ENCODE measurements at places on chromosomes 2 and 18.

- no peak for DNase-seq
These were observed 48.7 kb upstream of the MSH2 start for GRCh38 chr2:47354013-47354847.

DNA sequence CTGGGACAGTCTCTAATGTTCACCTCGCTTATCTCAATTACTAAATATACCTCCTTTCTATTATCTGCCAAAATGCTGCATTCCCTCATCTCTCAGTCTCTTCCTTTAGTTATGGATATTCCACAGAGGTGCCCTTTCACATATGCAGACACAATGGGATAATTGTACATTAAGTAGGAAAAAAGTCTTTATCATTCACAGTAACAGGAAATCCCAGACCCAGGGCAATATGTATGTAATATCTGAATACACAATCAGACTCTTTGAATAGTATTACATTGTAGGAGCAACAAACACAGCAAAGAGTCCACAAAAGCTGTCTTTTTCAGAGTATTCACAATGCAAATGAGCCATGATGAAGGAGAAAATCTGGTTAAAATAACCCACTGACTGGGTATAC is 1399.0 kb upstream of the ZEB2 start:
- DNase-seq = no peak

GRCh38 chr18:2846636-2847316 is at the start of gene EMILIN2:
EMILIN2 (plus strand) TSS chr18:2847006; CDS start chr18:2847189, 183 bp downstream.
- DNase-seq = no peak

- DNase-seq = no peak
These were observed 180.6 kb downstream of the MTX2 start for GRCh38 chr2:176449852-176450251.

DNA sequence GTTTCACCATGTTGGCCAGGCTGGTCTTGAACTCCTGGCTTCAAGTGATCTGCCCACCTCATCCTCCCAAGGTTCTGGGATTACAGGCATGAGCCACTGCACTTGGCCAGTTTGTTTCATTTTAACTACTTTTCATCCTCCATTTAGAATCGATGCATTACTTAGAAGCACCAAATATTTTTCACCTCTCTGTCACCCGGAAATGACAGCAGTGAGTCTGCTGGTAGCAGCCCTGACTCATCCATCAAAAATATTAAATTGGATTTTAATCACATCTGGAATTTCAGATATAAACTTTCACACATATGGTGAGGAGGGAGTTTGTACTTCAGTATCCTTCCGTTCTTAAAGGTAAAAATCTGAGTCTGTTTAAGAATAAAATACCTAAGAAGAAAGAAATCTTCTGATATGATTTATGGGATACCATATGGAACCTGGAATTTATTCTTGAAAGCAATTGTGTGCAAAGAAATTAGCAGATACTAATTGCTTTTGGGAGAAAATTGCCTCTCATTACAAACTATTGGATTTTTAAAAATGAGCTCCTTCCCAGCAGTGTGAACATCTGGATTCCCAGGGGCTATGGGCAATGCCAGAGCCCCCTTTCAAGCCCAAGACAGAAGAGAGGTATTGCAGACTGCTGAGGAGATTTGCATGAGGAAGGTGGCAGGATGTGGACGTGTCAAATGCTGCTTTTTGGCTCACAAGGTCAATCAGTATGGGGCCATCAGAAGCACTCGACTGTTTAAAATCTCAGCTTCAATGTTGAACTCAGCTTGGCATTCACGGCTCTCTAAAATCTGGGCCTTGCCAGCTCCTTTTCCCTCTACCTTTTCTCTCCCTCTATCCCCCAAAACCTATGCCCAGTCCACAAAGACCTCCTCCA is 279.5 kb upstream of the SIX2 start:
- no peak for DNase-seq

DNA sequence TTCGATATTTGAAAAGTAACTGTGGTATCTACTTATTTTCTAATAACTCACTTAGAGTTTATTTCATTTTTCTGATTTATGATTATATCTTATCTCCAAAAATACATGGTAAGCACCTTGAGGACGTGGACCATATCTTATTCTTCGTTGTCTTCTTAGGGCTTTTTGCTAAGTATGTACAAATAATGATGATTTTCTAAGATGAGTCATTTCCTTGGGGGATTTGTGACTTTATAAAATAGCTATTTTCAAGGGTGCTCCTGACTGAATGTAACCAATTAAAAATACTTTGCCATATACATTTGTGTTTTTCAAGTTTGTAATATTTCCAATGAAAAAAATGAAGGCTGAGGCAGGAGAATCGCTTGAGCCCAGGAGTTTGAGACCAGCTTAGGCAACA is 56.3 kb downstream of the GREB1L start:
- DNase-seq = no peak
